ENCODE measurements at places on chromosomes 7 and 10.

DNA sequence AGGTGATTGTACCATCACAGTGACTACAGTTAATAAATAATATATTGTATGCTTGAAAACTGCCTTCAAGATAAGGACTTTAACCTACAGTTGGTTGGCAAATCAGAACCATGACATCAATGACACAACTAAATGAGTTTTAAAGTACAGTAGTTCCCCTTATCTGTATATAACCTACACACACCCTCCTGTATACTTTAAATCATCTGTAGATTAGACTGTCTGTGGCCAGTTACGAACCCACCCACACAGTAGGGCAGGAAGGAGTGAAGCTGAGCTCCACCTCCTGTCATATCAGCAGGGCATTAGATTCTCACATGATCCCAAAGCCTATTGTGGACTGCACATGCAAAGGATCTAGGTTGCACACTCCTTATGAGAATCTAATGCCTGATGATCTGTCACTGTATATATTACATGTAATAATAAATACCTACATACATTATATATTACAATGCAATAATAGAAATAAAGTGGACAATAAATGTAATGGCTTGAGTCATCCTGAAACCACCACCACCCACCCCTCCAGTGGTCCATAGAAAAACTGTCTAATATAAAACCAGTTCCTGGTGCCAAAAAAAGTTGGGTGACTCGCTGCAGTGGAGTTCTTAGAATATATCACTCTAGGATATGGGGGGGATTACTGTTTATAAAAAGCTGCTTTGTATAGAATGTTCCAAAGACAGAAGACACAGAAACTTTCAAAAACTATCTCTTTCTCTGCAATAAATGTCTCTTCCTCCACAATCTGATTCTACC lies 5.6 kb downstream of the TPK1 start:
- no peak for DNase-seq

DNA sequence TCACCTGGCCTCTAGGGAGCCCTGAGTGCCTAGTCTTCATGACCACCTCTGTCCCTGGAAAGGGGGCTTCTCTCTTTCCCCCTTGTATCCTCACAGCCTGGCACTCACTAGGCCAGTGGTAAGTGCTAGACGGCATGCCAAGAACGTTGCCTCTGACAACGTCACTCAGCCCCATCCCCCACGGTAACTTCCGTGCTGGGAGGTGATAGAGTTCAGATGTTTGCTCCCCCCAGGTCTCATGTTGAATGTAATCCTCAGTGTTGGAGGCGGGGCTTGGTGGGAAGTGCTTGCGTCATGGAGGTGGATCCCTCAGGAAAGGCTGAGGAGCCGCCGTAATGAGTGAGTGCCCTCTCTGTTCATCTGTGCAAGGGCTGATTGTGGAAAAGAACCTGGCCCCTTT lies 343.3 kb upstream of the MKI67 start:
- no peak for DNase-seq

- no peak for DNase-seq
Measured at GRCh38 chr10:79272353-79272752, 74.9 kb upstream of the PPIF start.

DNA sequence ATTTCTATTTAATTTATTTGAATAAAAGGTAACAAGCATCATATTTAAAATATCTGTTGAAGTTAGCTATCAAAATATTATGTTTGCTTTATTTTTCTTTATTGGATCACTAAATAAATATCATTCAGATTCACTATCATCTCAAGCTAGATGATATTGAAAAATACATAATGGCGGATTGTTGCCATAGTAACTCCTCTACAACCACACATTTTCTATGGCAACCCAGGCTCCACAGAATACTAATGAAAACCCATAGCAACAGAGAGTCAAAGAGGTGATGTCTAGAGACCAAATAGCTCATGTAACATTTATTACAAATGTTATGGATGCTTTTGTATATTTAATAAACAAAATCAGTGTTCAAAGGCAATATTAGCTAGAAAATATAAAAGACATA lies 148.9 kb upstream of the CDK1 start:
- DNase-seq: no peak

DNA sequence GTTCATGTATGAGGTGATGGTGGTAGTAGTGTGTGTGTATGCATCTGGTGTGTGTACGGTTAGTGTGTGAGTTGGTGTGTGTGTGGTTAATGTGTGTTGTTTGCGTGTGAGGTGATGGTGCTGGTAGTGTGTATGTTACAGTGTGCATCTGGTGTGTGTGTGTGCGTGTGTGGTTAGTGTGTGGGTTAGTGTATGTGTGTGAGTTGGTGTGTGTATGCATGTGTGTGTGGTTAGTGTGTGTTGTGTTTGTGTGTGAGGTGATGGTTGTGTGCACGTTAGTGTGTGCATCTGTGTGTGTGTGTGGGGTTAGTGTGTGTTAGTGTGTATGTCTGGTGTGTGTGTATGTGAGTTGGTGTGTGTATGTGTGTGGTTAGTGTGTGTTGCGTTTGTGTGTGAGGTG lies 153.0 kb downstream of the ACTR3B start:
- no peak for DNase-seq

- DNase-seq: no peak
Measured at GRCh38 chr7:155000795-155001194, 2.1 kb downstream of the PAXIP1 start.

GRCh38 chr10:71213127-71213621 lies 804 bp downstream of the UNC5B start:
- no peak for DNase-seq

GRCh38 chr7:141397236-141398163 lies 153.7 kb upstream of the AGK start:
- no peak for DNase-seq

DNA sequence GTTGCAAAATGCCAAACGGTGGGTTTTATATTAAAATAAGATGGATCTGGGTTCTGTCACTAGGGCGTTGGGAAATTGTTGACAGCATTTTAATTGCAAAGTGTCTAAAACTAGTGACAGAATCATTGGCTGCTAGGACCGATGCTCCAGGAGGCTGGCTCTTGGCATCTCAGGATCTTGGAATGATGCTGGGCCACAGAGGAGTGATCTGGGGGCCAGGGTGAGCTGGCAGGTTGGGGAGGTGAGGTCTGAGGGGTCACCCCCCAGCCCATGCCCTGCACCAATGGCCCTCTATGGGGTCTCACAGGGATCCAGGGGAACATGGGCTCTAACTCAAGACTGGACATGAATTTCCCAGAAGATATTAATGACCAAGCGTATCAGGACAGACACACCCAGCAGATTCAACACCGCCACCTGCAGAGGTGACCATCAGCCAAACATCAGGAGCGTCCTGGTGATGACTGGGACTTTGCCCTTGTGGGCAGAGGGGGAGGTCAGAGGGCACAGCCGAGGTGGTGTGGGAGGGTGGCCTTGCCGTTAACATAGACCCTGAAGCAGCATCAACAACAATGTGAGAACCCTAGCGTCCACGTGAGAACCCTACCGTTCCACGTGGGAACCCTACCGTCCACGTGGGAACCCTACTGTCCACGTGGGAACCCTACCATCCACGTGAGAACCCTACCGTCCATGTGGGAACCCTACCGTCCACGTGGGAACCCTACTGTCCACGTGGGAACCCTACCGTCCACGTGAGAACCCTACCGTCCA lies 89.0 kb upstream of the PPP2R2D start:
- no peak for DNase-seq

- DNase-seq: no peak
Measured at GRCh38 chr10:51137756-51138529, 63.7 kb downstream of the PRKG1 start.

GRCh38 chr10:1315178-1315577 lies 259.0 kb downstream of the WDR37 start:
- no peak for DNase-seq

GRCh38 chr7:40279991-40280390 lies 145.2 kb downstream of the SUGCT start:
- no peak for DNase-seq

GRCh38 chr10:15167411-15168290 lies 842 bp downstream of the NMT2 start:
- peak; percentile 34 for DNase-seq

DNA sequence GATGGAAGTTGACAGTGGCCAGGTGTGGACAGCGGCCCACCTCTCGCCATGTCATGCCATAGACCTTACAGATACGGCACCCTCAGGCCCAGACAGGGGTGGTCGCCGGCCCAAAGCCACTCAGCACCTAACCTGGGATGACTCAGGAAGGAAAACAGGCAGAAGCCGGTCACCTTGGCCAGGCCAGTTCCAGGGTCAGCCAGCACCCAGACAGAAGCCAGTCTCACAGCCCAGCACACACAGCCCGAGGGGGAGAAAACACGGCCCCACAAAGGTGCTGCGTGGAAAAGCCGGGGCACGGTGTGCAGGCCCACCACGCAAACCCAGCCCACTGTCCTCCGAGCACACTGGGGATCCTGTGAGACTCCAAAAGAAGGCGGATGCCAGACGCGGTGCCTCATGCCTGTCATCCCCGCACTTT lies 95.2 kb upstream of the DNAAF5 start:
- DNase-seq: no peak

- DNase-seq: no peak
Measured at GRCh38 chr10:6390213-6390845, 187.6 kb downstream of the PFKFB3 start.

DNA sequence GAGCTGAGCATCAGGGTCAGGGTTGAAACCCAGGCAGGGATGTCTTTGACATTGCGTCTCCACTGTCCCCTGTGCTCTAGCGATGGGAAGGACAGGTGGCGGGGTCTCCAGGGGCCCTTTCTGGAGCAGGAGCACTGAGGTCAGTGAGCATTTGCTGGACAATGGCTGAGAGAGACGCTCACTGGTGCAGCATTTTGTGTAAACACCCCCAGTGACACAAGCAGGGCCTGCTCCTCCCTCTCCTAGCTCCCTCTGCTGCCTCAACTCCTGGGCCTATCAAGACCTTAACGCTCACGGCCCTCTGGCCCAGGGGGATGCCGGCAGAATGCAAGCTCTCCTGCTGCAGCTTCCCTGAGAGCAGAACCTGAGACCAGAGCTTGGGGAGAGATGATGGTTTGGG lies 17.4 kb upstream of the INMT start:
- DNase-seq: no peak

- no peak for DNase-seq
Measured at GRCh38 chr7:80243425-80243824, 108.8 kb downstream of the GNAI1 start.

- DNase-seq: no peak
Measured at GRCh38 chr10:44186150-44186549, 198.7 kb downstream of the CXCL12 start.

- no peak for DNase-seq
Measured at GRCh38 chr7:98066934-98067507, 39.6 kb upstream of the LMTK2 start.

DNA sequence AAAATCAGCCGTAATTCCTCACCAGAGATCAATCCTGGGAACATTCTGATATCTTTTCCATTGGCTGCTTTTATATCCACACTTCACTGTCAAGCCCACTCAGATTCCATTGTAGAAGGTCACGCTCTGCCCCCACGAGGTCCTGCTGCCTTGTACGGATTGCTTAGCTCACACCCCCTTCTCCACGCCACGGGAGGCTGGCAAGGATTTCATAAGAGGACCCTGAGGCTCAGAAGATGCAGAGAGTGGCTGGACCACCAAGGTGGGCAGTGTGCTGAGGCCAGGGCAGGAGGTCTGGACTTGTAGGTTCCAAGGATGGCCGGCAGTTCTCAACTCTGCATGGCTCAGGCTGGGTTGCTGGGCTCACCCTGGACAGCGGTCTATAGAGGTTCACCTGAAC lies 149.7 kb downstream of the RNF216 start:
- DNase-seq: no peak

- DNase-seq: no peak
Measured at GRCh38 chr7:86846494-86847190, 202.9 kb downstream of the GRM3 start.

DNA sequence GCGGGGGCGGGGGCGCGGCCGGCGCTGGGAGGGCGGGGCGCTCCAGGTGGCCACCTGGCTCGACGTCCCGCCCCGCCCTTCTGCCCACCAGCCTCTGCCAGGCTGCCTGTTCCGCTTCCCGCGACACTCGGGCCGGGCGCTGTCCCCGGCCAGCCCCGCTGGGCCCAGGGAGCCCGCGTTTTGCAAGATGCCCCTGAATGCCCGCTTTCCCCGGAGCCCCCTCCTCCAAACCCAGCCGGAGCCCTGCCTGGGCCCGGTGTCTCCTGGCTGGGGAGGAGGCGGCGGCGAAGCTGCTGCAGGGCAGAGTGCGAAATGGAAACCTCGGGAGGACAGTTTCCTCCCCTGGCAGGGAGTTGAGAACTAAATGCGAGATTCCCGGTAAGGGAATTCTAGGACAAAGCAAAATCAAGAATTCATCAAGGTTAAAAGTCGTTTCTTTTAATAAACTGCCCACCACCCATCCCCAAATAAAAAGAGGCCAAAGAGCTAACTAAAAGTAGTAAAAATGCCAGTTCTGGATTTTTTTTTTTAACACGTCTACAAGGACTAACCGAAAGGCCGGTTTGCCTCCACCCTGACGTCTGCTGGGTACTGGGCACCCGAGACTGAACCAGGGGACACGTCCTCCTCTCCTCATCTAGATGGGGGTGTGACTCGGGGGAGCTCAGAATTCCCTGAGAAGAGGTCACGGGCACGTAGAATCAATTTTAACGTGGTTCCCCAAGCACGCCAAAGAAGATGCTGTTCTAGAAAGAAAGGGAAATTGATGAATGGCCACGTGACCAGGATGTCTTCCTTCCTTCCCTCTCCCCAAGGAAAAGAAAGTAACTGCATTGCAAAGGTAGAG lies 200.4 kb upstream of the NFE2L3 start:
- DNase-seq: no peak

DNA sequence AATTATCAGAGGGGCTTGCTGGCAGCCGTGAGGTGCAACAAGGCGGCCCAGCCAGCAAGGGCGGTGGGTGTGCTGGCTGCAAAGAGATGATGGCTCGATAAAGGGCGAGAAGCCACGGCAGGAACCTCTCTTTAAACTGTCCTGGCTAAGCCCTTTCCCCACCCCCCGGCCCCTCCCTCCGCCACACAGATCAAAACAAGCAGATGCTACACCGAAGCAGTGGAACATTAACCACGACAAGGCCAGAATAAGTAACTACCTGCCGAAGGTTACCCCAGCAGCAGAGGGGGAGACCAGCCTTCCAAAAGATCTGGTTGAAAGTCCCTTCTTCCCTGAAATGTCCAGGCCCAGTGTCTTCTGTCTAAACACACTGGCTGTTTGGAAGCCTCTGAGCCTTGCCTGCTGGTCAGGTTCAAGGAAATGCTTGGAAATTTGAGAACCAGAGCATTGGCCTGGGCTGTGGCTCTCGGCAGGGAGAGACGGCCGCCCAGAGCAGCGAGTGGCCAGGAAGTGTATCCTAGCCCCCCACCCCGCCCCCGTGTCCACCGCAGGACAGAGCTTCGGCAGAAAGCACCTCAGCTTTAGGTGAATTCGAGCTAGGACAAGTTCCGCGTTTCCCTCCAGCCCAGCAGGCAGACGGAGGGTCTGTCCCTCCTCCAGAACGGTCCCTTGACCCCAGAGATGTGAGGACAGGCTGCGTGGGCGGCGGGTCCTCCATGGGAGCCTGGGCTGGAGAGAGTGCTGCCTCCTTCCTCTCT lies 2.1 kb downstream of the FAM20C start:
- no peak for DNase-seq

Measured in GM12892 (cell line).